ENCODE measurements at places on chromosomes 3 and 15.

- DNase-seq = no peak
These were observed 406 bp upstream of the RASA2 start for GRCh38 chr3:141486496-141486745.

GRCh38 chr3:136835813-136836510, 17.0 kb downstream of the SLC35G2 start:
- no peak for DNase-seq

GRCh38 chr3:151962352-151962751, 88.9 kb downstream of the SUCNR1 start:
- no peak for DNase-seq

DNA sequence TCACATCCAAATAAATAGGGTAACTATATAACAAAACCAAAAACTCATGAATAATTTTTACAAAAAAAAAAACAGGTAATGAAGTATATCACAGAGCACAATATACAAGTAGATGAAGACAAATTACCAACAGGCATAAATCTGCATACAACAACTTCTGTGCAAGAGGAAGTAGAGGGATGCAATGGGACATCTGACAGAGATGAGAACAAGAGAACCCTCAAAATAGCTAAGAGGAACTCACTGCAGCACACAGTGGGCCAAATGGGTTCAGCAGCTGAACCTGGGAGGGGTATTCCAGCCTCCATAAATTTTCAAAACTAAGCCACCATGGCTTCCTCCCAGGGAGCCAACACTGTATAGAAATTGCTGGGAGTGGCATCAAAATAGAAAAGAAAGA, 9.6 kb upstream of the BTLA start:
- DNase-seq = no peak

DNA sequence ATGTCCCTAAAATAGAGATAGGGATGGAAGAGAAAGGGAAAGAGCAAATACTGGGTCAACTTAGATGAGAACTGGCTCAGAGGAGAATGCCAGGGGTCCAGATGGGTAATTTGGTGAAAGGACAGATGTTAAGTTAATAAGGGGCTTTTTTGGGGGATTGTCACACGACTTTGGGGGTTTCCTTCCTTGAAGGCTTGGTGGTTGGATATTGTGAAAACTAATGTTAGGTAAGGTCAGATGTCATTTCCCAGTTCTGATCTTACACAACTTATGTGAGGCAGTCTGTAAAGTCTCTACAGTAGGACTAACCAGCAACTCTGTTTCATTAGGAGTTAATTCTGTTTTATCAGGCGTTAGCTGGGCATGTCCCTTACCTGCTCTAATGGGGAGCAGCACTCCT, 231.1 kb downstream of the NR2F2 start:
- DNase-seq = no peak

- DNase-seq = no peak
These were observed 501 bp downstream of the DMXL2 start for GRCh38 chr15:51621936-51622603.

GRCh38 chr3:178964551-178964950, 107.1 kb downstream of the ZMAT3 start:
- DNase-seq = no peak

DNA sequence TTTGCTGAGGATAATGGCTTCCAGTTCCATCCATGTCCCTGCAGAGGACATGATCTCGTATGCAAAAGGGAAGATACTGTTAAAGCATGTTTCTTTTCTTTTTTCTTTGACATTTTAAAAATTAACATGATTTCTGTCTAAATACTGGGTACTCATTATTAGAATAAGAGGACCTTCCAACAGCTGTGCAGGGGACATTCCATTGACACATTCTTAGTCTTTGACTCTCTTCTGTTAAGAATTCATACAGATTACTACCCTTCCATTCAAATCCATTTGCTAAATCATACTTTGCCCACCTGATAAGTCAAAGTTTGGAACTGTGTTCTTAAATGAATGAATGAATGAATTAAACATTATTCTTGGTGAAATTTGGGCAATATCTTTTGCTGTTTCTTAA, 5.1 kb upstream of the CP start:
- no peak for DNase-seq

DNA sequence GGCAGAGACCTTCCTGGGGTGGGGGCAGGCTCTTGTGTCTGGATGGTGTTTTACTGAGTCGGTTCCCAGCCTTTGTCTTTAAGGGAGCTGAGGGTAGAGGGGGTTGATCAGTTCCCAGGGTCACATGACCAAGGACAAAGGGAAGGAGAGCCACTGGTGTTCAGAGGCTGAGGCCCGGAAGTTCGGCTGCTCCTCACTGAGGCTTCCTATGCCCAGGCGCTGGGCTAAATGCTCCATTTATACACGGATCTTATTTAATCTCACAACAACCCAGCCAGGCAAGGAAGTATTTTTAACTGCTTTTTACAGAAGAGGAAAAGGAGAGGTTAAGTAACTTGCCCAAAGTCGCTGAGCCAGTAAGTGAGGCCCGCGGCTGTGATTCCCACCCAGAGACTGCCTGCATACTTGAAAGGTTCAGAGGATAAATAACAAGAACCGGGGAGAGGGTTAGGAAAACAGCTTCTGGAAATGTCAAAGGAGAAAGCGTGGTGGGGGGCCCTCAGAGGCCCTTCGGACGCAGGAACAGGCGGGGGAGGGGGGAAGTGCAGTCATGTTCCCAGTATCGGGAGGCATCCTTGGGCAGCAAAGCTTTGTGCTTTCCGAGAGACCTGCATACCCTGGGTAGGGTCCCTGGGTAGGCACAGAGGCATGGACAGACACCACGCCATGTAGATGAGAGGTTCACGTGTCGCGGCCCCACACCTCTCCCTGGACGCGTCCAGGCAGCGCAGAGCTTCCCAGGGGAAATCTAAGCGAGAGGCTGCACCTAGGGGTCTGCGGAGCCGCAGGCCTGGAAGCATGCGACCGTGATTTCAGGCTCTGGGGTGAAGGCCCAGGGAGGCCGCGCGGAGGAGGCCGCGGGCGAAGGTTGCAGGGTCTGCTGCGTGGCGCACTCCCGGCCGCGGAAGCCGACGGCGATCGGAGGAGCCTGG, 21.3 kb downstream of the EPHB3 start:
- no peak for DNase-seq

GRCh38 chr15:98823012-98823458, 174.7 kb downstream of the IGF1R start:
- no peak for DNase-seq

- no peak for DNase-seq
These were observed 93.9 kb upstream of the RPL32 start for GRCh38 chr3:12935023-12935860.
